Stimulated activated CD4-positive, alpha-beta T cell treated with anti-CD3 and anti-CD28 coated beads, Interleukin-1b, Interleukin-23, amount 100 ng/mL, for 1 hour (primary cell): ENCODE measurements at places on chromosomes 2 and 18.

DNA sequence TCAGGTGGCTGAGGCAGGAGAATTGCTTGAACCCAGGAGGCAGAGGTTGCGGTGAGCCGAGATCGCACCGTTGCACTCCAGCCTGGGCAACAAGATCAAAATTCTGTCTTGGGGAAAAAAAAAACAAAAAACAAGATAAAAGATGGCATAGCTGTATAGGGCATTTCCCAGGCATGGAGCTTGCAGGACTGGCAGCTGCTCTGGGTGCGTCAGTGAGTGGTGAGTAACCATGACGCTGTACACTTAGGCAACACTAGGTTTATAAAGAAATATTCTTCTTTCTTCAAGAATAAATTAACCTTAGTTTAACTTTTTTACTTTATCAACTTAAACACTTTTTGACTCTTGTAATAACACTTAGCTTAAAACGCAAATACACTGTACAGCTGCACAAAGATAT, 15.4 kb downstream of the TGOLN2 start:
- no peak for DNase-seq

- peak; percentile 15 for DNase-seq
Observed at GRCh38 chr2:25822190-25823117, 55.8 kb downstream of the ASXL2 start.

- no peak for DNase-seq
Observed at GRCh38 chr18:2258954-2259353, 312.4 kb downstream of the METTL4 start.

DNA sequence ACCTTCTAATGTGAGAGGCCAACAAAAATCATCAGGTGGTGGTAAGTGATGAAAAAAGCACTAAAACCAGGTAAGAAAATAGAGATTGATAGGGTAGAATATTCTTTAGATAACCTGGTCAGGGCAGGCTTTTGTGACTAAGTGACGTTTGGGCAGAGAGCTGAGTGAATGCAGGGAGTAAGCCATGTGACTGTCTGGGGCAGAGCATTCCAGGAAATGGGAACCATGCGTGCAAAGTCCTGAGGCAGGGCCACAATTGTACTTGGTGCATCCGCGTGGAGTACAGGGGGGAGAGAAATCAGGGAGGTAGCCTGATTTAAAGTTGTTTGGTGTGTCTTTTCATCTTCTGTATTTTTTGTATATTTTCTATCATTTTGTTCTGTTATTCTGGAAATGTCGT, 102.5 kb downstream of the LYPD6B start:
- DNase-seq: no peak

DNA sequence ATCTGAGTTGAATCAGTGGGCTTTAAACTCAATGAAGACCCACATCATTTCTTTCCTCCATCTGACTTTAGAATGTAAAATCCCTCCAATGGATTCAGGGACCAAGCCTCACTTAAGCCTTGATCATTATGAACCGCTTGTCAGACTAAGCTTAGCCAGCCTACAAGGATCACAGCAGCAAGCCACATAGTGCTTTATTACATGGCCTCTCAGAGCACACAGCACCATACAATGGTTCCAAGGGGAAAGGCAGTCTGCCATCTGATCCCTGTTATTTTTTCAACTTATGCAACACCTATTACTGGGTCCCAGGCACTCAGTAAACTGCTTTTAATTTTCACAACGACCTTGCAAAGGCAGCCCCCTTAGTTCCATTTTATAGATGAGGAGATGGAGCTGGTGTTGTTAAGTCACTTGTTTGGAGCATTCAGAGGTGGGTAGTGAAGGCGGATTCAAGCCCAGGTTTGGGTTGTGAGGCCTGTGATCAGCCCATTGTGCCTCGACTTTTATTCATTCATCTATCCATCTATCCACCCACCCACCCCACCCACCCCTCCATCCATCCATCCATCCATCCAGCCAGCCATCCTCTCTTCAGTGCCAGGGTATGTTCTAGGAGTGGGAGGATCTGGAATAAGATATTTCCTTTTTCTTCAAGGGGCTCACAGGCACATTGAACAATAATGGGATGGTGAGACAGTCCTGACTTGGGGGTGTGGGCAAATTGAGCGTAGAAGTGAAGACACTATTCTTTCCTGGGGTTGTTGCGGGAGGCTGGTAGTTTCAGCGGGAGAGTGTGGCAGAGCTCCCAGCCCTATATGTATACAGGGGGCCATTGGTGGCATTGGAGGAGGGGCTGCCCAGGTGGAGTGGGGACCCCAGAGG, 141.2 kb downstream of the MYCN start:
- no peak for DNase-seq

GRCh38 chr18:49743117-49743567, 70.2 kb downstream of the ACAA2 start:
- DNase-seq: no peak

GRCh38 chr2:5360081-5360480, 332.1 kb upstream of the SOX11 start:
- no peak for DNase-seq
